Calu3 (cell line): ENCODE measurements at places on chromosomes 2 and 18. TPM values are rescaled to one million over a fixed set of nuclear protein-coding genes. Genes with fewer than 3 reads are reported as not detected.

DNA sequence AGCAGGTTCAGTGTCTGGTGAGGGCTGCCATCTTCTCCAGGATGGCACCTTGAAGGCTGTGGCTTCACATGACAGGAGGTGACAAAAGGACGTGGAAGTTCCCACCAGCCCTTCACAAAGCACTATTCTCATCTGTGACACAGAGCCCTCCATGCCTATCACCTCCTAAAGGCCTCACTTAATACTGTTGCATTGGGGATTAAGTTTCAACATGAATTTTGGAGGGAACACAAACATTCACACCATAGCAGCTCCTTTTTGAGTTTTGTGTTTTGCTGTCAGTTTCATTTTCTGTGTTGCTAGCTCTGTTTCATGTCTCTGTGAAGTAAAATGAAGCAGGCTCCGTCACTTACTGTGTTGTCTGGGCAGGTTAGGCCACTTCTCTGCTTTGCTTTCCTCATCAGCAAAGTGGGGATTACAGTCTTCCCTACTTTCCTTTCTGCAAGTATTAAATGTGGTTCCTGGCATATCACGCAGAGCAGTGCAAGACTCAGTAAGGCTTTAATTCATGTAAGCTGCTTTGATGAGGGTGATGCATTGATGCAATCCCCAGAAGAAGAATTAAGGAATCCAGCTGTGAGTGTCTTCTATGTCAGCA is 31.6 kb downstream of the LIMS1 start:
- H3K27me3 ChIP-seq, result no peaks in the 10 kb centered on the region
- no peaks in the 10 kb centered on the region for H3K4me1 ChIP-seq
- DNase-seq, result no peak
- H3K36me3 ChIP-seq, result no peaks in the 10 kb centered on the region
- H3K4me3 ChIP-seq, result no peak overlapping the region
- no peak overlapping the region for H3K27ac ChIP-seq

GRCh38 chr2:135926605-135927004 is 50.4 kb upstream of the MCM6 start:
- H3K4me3 ChIP-seq, result no peak overlapping the region
- peaks cover 5% of the 10 kb centered on the region for H3K36me3 ChIP-seq
- H3K27me3 ChIP-seq, result no peaks in the 10 kb centered on the region
- H3K27ac ChIP-seq, result no peak overlapping the region
- no peaks in the 10 kb centered on the region for H3K4me1 ChIP-seq
- no peak for DNase-seq

DNA sequence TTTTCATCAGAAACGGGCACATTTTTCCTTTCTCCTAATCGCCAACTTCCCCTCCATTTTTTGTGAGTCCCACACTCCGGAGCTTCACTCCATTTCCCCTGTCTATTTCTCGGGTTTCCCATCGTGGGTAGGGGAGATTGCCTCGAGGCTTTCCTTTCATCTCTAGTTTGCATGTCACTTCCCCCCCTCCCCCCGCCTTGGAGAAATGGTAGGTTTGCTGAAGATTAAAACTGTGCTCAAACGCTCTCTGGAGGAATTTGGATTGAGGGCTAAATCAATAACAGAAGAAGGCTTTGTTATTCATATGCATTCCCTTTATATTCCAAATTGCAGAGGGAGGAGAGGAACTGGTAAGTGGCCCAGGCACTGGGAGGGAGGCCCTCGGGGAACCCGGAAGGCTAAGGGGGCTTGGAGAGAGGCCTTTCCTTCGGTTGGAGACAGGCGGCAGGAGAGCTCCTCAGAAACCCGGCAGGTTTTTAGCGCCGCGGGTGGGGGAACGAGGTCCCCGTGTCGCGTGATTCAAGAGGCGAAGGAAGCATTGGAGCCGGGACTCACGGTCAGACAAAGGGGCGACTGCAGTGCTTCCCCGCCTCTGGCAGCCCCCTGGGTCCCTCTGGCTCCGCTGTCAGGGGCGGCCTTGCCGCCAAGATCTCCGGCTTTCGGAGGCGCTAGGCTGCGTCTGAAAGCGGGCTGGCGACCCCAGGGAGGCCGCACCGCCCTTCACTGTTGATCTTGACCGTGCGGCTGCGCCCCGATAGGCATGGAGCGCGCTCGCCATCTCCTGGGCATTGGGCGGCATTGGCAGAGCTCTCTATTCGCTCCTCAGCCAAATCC is 2.4 kb upstream of the HOXD12 start:
- H3K36me3 ChIP-seq, result peaks cover 18% of the 10 kb centered on the region
- H3K4me3 ChIP-seq, result peak overlapping the region; percentile 85
- H3K4me1 ChIP-seq, result peaks cover 9% of the 10 kb centered on the region
- H3K27ac ChIP-seq, result peak overlapping the region; percentile 80

GRCh38 chr2:2188941-2189340 is 142.1 kb downstream of the MYT1L start:
- H3K4me1 ChIP-seq, result no peaks in the 10 kb centered on the region
- H3K27me3 ChIP-seq, result no peaks in the 10 kb centered on the region
- DNase-seq, result no peak
- no peak overlapping the region for H3K27ac ChIP-seq

DNA sequence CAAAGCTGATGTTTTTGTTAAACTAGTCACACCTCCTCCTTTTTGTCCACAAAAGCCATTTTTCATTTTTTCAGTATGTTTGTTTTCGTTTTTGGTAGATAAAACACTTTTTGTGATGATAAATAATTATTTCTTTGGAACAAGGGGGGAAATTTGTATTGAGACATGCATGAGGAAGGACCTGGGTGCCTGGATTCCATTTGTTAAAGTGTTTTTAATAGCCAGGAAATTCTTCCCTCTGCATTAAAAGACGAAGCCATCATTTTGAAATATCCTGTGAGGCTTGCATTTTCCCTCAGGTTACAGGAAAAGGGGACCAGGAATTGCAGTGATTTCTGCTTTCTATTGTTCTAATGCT is 52.1 kb upstream of the CTLA4 start:
- no peaks in the 10 kb centered on the region for H3K27me3 ChIP-seq
- H3K27ac ChIP-seq, result peak overlapping the region; percentile 98
- peaks cover 14% of the 10 kb centered on the region for H3K36me3 ChIP-seq
- DNase-seq, result no peak

DNA sequence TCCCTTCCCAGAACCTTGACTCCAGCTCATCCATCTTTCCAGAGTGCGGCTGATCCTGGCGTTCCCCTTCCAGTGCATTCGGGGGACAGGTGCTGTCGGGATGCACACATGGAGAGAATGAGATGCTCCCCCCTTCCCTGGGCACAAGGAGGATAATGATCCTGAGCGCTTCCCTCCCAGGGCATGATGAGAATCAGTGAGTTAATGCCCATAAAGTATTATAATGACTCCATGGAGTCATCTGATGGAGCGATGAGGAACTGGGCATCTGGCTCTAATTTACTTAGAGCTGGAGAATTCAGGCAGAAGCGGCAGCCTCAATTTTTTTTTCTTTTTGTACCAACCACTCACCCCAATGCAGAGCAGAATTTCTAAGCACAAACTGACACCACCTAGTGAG is 79.6 kb upstream of the SKOR2 start:
- peaks cover 97% of the 10 kb centered on the region for H3K27me3 ChIP-seq
- no peaks in the 10 kb centered on the region for H3K4me1 ChIP-seq
- no peak overlapping the region for H3K27ac ChIP-seq

- no peak for DNase-seq
- no peak overlapping the region for H3K27ac ChIP-seq
- no peaks in the 10 kb centered on the region for H3K36me3 ChIP-seq
- peaks cover 9% of the 10 kb centered on the region for H3K4me1 ChIP-seq
- H3K4me3 ChIP-seq, result no peak overlapping the region
These were observed 312.4 kb upstream of the TCF4 start for GRCh38 chr18:55900380-55900779.

GRCh38 chr2:170313347-170313991 is 135.5 kb downstream of the MYO3B start:
- H3K4me3 ChIP-seq, result no peak overlapping the region
- H3K27ac ChIP-seq, result no peak overlapping the region
- no peak for DNase-seq
- peaks cover 9% of the 10 kb centered on the region for H3K4me1 ChIP-seq
- no peaks in the 10 kb centered on the region for H3K27me3 ChIP-seq

DNA sequence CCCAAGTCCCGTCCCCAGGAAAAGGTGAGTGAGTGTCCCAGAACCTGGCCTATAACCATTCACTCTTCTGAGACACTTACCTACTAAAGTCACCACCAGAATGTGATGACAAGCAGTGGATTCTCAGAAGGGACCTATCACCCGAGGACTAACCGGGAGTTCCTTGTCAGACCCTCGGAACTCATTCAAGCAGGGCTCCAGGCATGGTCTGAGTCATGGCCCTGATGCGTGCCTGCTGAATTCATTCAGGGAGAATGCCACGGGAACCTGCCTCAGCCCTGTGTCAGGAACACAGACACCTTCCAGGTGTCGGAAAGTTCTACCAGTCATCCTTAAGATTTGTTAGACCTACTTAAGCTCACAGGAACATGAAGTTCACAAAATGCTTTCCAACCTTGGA is 29.8 kb downstream of the ALPK2 start:
- H3K4me3 ChIP-seq, result no peak overlapping the region
- no peak for DNase-seq
- H3K27me3 ChIP-seq, result no peaks in the 10 kb centered on the region

DNA sequence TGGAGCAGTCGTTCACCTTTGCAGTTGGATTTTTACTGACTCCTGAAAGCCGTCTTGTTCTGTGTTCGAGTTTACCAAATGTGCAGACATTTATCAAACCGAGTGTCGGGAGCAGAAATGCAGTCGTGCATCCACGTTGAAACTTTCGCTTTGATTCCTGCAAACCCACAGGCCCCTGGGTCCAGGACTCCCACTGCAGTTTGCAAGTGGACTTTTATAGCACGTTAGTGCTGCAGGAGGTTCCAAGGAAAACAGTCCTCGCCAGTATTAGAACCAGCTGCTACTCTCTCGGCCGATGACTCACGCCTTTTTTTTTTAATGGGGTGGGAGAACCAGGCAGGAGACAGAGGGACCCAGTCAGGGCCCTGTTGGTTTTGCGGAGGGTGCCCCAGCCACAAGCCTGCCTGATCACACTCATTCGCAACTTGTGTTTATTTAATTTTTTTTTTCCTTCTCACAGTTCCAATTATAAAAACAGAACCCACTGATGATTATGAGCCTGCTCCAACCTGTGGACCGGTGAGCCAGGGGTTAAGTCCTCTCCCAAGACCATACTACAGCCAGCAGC is 90.1 kb downstream of the NFATC1 start:
- H3K27ac ChIP-seq, result no peak overlapping the region
- H3K27me3 ChIP-seq, result no peaks in the 10 kb centered on the region
- no peaks in the 10 kb centered on the region for H3K4me1 ChIP-seq

DNA sequence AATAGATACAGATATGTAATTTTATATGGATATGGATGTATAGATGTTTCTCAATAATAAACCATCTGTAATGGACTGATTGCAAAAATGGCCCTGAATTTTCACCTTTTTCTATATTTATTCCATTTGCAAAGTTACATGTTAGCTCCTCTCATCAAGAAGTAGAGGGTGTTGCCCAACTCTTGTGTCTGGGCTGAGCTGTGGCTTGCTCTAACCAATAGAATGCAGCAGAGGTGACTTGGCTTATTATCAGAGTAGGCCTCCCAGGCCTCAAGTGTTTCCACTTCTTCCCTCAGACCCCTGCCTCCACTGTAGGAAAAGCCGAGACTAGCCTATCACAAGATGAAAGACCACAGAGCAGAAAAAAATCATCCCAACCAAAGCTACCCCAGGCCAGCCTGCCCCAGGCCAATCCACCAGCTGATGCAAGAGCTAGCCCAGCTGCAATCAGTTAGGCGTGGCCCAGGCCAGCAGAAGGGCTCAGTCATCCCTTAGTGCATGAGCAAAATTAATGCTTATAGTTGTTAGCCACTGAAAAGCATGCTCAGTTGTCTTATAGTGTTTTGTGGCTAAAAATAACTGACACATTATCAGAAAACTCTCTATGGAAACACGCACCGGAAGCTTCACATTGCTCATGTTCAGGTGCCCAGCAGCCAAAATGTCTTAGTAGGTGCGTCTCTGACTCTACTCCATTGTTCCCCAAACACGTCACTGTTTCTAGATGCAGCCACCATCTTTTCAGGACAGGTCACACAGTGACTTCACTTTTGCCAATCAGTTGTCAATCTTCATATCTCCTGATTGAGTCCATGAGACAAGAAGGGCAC is 464.0 kb downstream of the FBXO15 start:
- DNase-seq, result peak; percentile 50
- H3K27me3 ChIP-seq, result no peaks in the 10 kb centered on the region
- H3K4me1 ChIP-seq, result peaks cover 34% of the 10 kb centered on the region
- no peak overlapping the region for H3K4me3 ChIP-seq
- no peaks in the 10 kb centered on the region for H3K36me3 ChIP-seq

GRCh38 chr2:177164584-177165052 is 48.0 kb upstream of the HNRNPA3 start:
- no peaks in the 10 kb centered on the region for H3K27me3 ChIP-seq
- peaks cover 47% of the 10 kb centered on the region for H3K4me1 ChIP-seq
- H3K27ac ChIP-seq, result no peak overlapping the region
- peaks cover 5% of the 10 kb centered on the region for H3K36me3 ChIP-seq

DNA sequence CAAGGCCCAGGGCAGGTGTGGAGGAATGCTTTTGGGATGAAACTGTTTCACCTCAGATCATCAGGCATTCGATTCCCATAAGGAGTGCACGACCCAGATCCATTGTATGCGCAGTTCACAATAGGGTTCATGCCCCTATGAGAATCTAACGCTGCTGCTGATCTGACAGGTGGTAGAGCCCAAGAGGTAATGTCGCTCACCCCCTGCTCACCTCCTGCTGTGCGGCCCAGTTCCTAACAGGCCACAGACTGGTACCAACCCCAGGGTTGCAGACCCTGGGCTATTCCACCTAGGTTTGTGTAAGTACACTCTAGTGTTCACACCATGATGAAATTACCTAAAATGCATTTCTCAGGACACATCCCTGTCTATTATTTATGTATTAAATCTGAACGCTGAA is 72.5 kb downstream of the COPS8 start:
- no peak for DNase-seq
- H3K36me3 ChIP-seq, result no peaks in the 10 kb centered on the region
- no peak overlapping the region for H3K27ac ChIP-seq
- no peaks in the 10 kb centered on the region for H3K4me1 ChIP-seq
- peaks cover 9% of the 10 kb centered on the region for H3K27me3 ChIP-seq

DNA sequence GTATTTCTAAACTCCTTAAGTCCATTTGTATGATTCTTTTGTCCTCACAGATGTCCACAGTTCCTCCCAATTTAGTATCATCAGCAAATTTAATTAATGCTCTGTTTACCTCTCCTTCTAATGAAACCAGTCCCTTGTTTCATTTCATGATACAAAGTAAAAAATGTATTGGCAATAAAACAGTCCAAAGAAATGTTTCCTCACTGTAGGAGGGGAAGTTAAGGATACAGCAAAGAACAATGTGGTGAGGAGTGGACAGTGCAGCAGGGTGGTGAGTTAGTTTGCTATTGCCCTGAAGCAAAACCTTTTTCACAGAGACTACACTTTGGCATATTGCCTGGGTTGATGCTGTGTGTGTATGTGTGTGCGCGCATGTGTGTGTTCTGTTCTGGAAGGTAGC is 401.5 kb downstream of the ARHGAP15 start:
- no peaks in the 10 kb centered on the region for H3K36me3 ChIP-seq
- H3K27ac ChIP-seq, result no peak overlapping the region
- H3K4me3 ChIP-seq, result no peak overlapping the region
- H3K4me1 ChIP-seq, result no peaks in the 10 kb centered on the region
- no peaks in the 10 kb centered on the region for H3K27me3 ChIP-seq

- H3K36me3 ChIP-seq, result no peaks in the 10 kb centered on the region
- H3K4me3 ChIP-seq, result no peak overlapping the region
- DNase-seq, result no peak
These were observed 915.6 kb downstream of the NRXN1 start for GRCh38 chr2:50116096-50117010.

Gene UGT1A3
- 5.9 and 6.0 TPM in 2 replicates for total RNA-seq

Gene KCNE4
- not detected in 2 replicates for total RNA-seq

Gene IL36RN
- total RNA-seq, result 0.12 and 0.22 TPM in 2 replicates

Gene NR4A2
- total RNA-seq, result 4.9 and 6.2 TPM in 2 replicates

Gene CHRND
- not detected in 2 replicates for total RNA-seq
